ENCODE measurements at places on chromosomes 3 and 15. TPM values are rescaled to one million over a fixed set of nuclear protein-coding genes. Genes with fewer than 3 reads are reported as not detected.

Gene COL6A6
- total RNA-seq = not detected

Gene CRTC3
- total RNA-seq = 12.0 TPM

Gene CHRNA5
- total RNA-seq = 9.4 TPM

Gene C2CD4B
- 65.3 TPM for total RNA-seq

Gene CPN2
- total RNA-seq = not detected

Gene PAK6
- total RNA-seq = not detected

Gene GPR27
- not detected for total RNA-seq

Gene PRR20G
- not detected for total RNA-seq

Gene PYGO1
- total RNA-seq = 1.6 TPM

Gene HGD
- 0.32 TPM for total RNA-seq

Gene TRPM1
- under 0.01 TPM for total RNA-seq

Gene HRG
- not detected for total RNA-seq

Gene EPHA6
- total RNA-seq = not detected

Gene GNB4
- 95.4 TPM for total RNA-seq

Gene KLHL25
- total RNA-seq = 3.5 TPM

Gene GSK3B
- total RNA-seq = 35.7 TPM

Gene CLSTN2
- not detected for total RNA-seq

Gene UROC1
- not detected for total RNA-seq

Gene BCL2A1
- total RNA-seq = 2.3 TPM

Gene POPDC2
- 0.65 TPM for total RNA-seq

Gene SST
- not detected for total RNA-seq

Gene POLQ
- total RNA-seq = 6.2 TPM

Gene CD80
- not detected for total RNA-seq

Gene SOX2
- not detected for total RNA-seq

Gene FEZF2
- total RNA-seq = not detected

Gene BFSP2
- not detected for total RNA-seq

Data from epithelial cell of umbilical artery (primary cell).